ENCODE measurements at places on chromosomes 2 and 18.

GRCh38 chr2:165114346-165114939 lies 89.4 kb downstream of the SCN3A start:
- no peak for DNase-seq

DNA sequence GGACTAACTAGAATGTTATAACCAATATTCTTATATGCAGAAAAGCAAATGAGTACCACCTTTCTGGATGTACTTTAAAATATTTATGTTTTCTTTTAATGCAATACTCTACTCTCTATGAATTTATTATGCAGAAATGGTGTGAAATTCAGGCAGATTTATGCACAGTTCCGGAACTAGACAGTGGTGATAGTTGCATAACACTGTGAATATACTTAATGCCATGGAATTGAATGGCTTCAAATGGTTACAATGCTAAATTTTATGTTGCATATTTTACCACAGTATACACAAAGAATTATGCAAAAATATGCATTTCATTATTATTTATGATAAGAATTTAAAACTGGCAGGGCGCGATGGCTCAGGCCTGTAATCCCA lies 287.8 kb upstream of the FN1 start:
- DNase-seq = no peak

GRCh38 chr2:64918220-64918886 lies 70.8 kb upstream of the SLC1A4 start:
- DNase-seq = no peak

DNA sequence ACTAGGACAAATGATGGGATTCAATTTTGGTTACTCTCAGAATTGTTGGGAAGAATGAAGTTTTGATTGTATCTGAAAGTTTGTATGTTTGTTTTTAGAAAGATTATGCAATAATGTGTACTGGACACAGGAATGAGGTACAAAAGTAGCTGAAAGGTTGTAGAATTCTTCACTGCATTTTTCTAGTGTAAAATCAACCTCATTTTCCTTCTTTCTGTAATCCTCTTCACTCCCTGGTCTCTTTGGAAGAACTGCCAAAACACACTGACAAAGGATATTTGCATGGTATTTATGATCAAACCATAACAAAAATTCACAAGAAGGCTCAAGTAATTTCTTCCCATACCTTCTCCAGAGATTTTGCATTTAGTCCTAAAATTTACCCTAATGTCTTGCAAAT lies 110.7 kb downstream of the ZEB2 start:
- no peak for DNase-seq

- no peak for DNase-seq
Measured at GRCh38 chr18:51251625-51252024, 54.1 kb upstream of the MEX3C start.

DNA sequence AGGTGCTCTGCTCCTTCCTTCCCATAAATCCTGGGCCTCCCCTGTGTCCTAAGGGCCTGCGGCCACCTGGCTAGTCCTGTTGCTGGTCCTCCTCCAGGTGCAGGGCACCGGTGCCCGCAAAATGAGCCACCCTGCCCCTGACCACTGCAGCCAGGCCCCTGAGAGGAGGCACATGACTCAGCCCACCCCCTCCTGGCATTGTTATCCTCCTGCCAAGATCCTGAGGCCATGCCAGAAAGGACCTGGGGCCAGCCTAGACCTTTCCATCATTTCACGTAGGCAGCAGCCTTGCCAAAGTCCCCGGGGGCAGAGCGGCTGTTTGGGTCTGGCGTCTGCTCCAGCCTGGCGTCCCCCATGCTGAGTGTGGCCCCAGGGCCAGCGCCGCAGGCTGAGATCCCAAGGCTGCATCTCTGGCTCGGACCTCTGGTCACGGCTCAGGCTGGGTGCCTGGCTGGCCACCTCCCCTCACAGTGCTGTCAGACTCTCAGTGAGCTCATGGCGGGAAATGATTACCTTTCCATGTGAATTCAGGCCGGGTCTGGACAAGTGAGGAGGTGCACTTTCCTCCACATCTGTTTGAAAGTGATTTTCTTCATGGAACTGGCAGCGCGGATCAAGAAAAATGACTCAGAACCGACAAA lies 81.0 kb downstream of the NDUFA10 start:
- DNase-seq = no peak

GRCh38 chr18:73711256-73711655 lies 436.4 kb downstream of the FBXO15 start:
- DNase-seq = no peak

GRCh38 chr2:185618625-185619024 lies 120.0 kb upstream of the FSIP2 start:
- DNase-seq = no peak

GRCh38 chr2:192577706-192578105 lies 383.0 kb upstream of the TMEFF2 start:
- no peak for DNase-seq

GRCh38 chr2:54457323-54458023 lies 1.3 kb downstream of the SPTBN1 start:
- DNase-seq = no peak

DNA sequence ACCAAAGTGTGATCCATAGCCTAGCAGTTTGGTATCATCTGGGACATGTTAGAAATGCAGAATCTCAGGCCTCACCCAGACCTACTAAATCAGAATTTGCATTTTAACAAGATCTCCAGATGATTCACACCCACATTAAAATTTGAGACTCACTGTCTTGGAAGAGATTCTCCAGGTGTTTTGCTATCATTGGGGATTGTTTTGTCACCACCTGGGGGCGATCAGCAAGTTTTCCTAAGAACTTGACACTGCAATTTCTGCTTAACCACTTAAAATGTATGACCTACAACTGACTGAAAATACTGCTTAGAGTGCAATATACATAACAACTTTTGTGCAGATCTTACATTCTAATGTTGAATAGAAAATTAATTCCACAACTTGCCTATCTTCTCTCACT lies 18.9 kb upstream of the ITGA4 start:
- DNase-seq = no peak

DNA sequence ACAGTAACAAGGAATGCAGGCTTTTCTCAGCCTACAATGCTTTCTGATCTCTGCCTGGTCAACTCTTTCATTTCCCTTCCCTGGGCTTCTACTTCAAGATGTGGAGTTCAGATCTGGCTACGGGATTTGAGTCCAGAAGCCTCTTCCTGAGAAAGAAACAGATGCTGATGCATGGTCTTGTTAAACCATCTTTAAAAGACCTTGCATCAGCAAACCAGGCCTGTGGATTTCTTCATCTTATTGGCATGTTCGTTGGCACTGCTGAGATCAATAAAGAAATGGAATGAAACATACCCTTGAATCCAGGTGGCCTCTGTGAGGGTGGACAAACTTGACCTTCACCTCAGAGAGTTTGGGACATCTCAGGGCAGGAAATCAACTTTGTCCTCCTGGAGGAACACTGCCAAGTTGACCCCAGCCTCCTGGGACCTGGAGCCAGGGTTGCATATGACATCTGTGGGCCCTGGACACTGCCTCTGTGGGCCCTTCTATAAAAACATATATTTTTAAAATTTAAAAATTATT lies 21.4 kb downstream of the IGFBP2 start:
- DNase-seq = no peak

DNA sequence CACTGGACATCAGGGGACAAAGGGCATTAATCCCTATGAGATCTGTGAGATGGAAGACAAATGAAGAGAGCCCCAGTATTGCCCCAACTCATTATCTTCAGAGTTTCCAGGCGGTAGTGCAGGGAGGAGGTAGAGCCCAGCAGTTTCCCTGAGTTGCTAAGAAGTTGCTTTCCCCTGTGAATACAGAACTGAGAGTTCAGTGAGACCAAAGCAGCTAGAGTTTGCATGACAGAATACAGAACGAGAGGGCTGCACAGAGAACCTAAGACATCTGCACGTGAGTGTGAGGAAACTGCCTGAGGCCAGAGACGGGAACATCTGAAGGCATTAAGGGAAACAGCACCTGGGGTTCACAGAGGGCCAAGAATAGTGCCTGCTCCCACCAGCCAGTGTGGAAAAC lies 18.1 kb upstream of the PGAP1 start:
- DNase-seq = no peak

GRCh38 chr2:178188466-178188865 lies 5.8 kb upstream of the OSBPL6 start:
- no peak for DNase-seq

DNA sequence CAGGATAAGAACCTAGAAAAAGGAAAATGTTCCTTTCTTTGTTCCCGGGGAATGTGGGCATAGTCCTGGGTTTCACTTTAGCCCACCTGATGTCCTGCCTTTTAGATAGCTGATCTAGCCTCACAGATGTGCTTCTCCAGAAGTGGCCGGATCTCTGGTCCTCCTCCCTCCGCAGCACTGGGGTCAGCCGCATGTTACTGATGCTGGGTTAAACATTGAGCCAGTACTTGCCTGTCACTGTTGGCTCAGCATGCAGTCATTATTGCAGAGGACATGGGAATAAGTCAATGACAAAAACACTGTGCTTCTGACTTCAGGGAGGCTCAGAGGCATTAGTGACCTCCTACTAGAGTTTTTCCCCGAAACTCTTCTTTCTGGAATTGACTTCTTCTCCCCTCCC lies 27.6 kb downstream of the NCK2 start:
- no peak for DNase-seq

DNA sequence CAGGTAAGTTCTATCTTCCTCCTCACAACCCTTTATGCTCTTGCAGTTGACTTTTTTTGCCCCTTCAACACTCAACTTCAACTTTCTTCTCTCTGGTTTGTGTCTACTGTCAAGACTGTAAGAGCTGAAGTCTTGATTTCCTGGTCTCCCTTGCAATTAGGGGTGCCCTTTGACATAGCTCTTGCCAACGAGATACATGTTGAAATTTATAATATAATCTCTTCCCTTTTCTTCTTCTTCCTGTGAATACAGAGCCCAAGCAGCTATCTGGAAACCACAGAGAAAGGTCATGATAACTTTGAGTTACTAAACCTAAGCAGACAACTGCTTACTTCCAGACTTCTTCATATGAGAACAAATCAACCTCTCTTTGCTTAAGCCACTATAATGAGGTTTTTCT lies 163.5 kb downstream of the MC4R start:
- no peak for DNase-seq

GRCh38 chr2:69914950-69915945 lies at the start of gene MXD1:
Gene MXD1 (plus strand): TSS chr2:69915109. CDS start chr2:69915331, 222 bp downstream.
- DNase-seq = no peak

GRCh38 chr2:217749008-217749407 lies 253.8 kb downstream of the TNS1 start:
- DNase-seq = no peak

DNA sequence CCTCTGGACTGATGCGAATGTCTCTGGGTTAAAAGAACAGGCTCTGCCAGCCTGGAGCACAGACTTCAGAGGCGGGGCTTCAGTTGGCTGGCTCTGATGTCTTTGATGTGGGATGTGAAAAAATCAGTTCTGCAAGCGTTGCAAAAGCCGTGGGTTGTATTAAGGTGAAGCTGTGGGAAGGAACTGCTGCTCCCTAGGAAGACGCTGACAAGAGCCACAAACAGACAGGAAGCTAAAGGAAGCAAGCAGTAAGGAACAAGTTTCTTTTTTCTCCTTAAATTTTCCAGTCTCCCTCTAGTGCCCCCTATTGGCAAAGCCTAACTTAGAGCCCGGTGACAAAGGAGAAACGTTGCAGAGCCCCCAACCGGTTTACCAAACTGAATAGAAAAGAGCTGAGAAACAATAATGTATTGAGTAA lies 239.0 kb downstream of the CCDC178 start:
- DNase-seq = no peak

- DNase-seq = no peak
Measured at GRCh38 chr2:155218292-155218924, 519.9 kb downstream of the KCNJ3 start.

- DNase-seq = no peak
Measured at GRCh38 chr2:187615364-187615763, 61.1 kb upstream of the TFPI start.

GRCh38 chr2:219405958-219406860 lies 12.0 kb upstream of the DES start:
- DNase-seq = no peak

DNA sequence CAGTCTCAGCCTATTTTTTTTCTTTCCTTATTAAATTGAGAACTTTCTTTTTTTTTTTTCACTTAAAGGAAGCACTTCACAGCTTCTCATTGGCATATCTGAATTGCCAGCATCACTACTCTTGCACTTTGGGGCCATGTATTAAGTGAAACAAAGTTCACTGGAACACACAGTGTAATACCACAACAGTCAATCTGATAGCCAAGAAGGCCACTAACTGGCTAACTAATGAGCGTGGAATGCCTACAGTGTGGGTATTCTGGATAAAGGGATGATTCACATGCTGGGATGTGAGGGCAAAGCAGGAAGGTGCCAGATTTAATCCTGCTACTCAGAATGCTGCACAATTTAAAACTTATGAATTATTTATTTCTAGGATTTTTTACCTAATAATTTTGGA lies 11.7 kb upstream of the C18orf63 start:
- DNase-seq = no peak

DNA sequence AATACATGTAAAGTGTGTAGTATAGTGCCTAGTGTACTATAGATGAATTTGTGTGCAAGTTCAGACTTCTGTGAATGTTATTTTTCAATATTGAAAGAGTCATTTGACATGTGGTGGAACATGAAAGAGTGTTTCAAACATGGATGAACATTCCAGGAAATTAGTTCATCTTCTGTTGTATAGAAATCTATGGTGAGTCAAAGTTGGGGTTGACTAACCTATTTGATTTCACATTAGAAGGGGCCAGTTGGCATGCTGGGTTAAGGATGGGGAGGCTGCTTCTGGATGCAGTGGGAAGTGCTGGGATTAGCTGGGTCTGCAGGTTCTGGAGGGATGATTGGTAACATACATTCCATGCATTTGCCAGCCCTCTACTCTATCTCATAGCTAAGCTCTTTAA lies 50.6 kb downstream of the LYPD6B start:
- no peak for DNase-seq

GRCh38 chr18:21593540-21594257 lies 6.8 kb downstream of the ESCO1 start:
- DNase-seq = no peak

GRCh38 chr2:100928235-100928634 lies 73.9 kb upstream of the RPL31 start:
- no peak for DNase-seq

DNA sequence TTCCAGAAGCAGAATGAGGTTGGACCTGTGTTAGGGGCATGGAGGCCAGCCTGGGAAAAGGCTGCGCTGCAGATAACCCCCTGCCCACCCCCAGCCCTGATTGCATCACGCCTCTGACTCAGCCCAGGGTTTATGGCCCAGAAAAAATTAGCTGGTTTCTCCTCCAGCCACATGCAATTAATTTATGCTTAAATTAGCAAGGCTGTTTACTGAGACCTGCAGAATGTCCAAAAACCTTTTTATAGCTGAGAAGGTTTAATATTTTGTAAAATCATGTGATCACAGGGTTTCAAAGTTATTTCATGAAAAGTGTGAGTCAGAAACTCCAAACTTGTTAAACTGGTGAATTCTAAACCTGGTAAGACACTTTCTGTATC lies 123.1 kb upstream of the HDAC4 start:
- no peak for DNase-seq
